ENCODE measurements at places on chromosomes 16 and 17.

DNA sequence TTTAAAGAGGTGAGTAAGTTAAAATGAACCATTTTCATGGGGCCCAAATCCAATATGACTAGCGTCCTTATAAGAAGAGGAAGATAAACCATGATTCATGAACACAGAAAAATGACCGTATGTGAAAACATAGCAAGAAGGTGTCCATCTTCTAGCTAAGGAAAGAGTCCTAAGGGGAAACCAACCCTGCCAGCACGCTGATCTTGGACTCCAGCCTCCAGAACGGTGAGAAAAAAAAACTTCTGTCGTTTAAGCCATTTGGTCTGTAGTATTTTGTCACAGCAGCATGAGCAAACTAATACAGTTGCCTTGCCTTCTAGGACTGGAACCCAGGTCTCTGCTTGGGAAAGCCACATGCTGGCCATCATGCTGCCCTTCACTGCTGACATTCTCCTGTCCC is 4.2 kb upstream of the TMEM132E start:
- no peak for DNase-seq

DNA sequence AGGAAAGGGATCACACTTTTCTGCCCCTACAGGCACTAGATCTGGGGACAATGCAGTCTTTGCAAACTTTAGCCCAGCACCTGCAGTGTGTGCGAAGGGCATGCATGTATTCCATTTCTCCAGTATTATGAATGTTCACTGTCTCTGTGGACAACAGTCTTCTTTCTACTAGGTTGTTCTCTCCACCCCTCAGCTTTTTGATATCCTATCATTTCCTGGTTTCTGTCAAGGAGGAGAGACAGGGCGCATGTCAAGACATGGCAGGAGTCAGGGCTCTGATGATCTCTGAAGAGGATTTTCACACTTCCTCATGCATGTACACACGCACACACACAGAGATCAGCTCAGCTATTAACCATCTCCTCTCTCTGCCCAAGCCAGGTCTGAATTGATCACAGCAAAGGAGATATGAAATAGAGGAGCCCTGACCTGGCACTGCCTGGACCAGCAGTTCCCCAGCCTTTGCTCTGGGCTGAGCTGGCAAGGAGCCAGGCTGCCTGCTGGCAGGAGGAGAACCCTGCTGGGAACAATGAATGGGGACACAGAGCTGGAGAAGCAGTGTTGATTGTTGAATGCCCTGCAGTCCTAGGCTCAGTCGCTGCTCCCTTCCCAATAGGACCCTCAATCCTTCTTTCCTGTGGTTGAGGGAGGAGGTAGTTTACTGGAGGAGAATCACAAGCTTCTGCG is 2.6 kb downstream of the GPR179 start:
- no peak for DNase-seq

DNA sequence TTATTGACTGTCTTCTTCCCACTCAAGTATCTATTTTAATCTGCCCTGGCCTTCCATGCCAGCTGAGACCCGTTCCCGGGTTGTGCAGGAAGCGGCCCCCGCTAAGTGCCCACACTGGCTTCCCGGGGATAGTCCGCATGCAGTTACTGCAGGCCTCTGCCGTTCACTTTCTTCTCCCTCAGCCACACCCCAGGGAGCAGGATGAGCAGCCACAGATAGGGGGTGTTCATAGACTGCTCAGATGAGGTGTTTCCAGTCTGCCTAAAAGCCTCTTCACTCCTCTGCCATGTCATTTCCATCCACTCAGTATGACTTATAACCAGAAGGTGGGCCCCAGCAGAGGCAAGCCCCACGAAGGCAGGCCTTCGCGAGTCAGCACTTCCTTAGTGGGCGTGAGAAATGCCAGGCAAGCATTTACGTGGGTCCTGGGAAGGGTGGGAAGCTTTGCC is 7.7 kb downstream of the MED9 start:
- peak; percentile 64 for DNase-seq

GRCh38 chr17:7562208-7562605 is 488 bp downstream of the SENP3 start:
- DNase-seq = no peak

DNA sequence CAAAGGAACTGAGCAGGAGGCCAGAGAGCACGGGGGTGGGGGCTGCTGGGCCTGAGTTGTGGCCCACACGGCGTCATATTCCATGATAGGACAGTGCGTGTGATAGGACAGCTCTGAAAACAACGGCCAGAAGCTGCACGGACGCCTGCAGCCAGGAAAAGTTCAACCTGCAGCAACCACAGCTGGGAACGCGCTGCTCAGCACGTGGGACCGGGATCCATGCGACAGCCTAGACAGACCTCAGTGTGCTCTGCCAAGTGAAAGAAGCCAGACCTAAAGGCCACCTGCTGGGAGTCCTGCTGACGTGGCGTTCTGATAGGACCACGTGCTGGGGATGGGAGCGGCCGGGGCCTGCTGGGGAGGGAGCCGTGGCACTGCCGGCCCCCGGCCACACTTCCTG is 21.6 kb downstream of the CTU2 start:
- no peak for DNase-seq

DNA sequence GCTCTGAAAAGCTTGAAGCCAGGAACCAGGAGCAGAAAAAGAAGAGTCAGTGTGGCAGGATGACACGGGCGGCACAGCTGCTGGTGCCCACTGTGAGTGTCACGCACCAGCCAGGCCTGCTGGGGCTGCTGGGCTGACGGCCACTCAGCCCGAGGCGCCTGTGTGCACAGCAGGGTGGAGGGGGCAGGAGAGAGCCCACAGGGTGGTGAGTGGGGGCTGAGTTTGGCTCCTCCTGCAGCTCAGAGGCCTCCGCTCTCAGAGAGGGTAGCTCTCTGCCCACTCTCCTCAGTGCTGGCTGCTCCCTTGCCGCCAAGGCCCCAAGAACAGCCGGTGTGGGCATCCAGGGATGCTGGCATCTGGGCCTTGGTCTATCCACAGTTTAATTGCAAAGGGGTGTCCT is 59.6 kb downstream of the GSG1L start:
- DNase-seq = no peak

DNA sequence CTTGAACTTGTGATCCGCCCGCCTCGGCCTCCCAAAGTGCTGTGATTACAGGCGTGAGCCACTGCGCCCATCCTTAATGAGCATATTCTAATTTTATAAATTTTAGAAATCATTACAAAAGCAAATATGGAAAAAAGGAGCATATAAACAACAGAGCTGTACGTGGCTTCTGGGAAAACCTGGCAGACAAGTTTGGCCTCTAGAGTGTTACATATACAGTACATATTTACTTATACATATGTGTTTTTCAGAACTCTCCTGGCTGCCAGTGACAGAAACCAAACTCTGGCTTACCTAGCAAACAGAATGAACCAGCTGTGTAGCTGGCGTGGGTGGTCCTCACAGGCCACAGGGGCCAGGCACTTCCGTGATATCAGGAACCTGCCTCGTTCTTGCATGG is 10.1 kb downstream of the DRC3 start:
- no peak for DNase-seq

DNA sequence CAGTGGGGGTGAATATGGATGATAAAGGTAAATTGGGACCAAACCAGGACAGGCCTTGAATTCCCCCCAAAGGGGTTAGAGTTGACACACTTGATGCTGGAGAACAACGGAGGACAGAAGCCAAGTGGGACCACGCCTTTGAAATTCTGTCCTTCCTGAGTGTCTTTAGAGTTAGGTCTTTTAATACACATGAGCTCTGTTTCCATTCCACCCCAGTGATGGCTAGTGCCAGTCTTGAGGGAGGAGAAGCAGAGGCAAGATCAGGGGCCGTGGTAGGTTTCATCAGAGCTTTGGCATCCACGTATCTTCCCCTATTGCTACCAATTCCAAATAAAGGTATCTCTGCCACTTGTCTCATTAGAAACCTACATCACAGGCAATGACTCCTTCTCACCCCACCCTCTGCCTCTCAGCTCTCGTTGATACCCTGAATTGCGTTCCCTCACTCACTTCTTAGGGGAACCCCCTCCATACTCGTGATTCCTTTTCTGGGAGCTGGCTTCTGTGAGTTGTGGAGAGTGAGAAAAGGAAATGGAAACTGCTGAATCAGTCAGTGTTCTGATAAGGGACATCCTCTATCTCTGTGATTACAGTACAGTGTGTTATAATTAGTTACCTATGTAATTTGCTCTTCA is 2.4 kb upstream of the CCL3L1 start:
- peak; percentile 43 for DNase-seq

DNA sequence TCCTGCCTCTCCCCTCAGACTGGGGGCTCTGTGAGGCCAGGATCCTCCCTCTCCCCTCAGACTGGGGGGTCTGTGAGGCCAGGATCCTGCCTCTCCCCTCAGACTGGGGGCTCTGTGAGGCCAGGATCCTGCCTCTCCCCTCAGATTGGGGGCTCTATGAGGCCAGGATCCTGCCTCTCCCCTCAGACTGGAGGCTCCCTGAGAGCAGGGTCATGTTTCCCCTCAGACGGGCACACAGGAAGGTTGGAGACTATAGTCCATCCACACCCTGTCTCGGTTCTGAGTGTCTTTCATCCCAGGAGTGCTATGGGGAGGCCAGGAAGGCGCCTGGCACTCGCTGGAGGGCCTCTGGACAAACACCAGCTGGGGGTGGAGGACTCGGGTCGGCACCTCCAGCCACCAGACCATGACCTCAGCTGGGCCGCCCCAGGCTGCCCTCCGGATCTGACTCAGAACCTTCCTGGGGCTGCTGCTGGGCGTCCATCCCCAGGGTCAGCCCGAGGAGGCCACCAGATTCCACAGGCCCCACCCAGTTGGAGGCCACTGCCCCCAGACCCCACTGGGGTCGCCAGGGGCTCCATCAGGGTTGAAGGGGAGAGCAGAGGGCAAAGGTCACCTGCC is 21.9 kb upstream of the DLX4 start:
- DNase-seq = no peak

GRCh38 chr17:50310455-50311111 is 35.3 kb upstream of the XYLT2 start:
- DNase-seq = no peak

DNA sequence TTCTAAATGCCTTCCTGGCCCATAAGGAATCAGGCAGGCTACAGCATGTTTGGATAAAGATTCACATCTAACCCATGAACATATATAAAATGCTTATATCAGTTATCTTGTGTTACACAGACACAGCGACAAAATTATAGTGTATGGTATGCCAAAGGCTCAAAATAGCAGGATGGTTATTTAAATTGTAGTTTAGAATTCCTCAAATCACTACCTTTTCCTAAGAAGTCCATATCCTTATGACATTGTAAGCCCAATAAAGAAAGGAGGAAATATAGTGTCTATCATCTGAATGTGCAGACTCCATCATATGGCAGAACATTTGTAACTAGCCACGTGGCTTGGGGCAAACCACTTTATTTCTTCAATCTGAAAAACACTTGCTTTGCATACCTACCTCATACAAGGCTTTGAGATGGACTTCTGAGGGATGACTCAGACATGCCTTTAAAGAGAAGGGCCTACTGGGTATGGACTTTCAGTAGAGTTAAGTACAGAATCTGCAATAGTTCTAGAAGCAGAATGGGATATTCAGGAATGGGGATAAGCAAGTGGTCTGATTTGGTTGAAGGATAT is 12.1 kb upstream of the DHX8 start:
- DNase-seq = no peak

DNA sequence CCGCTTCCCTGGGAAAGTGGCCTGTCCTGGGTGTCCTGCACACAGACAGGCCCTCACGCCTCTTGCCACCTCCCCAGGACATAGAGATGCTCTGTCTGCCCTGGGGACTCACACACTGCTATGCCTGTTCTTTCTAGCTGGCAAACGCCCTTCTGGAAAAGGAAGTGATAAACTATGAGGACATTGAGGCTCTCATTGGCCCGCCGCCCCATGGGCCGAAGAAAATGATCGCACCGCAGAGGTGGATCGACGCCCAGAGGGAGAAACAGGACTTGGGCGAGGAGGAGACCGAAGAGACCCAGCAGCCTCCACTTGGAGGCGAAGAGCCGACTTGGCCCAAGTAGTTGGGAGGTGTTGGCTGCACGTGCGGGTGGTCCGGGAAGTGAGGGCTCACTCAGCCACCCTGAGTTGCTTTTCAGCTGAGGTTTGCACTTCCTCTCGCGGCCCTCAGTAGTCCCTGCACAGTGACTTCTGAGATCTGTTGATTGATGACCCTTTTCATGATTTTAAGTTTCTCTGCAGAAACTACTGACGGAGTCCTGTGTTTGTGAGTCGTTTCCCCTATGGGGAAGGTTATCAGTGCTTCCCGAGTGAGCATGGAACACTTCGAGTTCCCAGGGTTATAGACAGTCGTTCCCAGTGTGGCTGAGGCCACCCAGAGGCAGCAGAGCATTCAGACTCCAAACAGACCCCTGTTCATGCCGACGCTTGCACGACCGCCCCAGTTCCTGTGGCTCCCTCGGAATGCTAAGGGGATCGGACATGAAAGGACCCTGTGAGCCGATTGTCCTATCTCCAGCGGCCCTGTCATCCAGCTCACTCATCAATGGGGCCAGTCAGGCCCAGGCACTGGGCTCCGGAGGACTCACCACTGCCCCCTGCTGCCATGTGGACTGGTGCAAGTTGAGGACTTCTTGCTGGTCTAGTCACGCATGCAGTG is 3.5 kb upstream of the RPL13 start:
- DNase-seq = peak; percentile 77

GRCh38 chr17:68501074-68501473 is 11.2 kb upstream of the PRKAR1A start:
- no peak for DNase-seq

DNA sequence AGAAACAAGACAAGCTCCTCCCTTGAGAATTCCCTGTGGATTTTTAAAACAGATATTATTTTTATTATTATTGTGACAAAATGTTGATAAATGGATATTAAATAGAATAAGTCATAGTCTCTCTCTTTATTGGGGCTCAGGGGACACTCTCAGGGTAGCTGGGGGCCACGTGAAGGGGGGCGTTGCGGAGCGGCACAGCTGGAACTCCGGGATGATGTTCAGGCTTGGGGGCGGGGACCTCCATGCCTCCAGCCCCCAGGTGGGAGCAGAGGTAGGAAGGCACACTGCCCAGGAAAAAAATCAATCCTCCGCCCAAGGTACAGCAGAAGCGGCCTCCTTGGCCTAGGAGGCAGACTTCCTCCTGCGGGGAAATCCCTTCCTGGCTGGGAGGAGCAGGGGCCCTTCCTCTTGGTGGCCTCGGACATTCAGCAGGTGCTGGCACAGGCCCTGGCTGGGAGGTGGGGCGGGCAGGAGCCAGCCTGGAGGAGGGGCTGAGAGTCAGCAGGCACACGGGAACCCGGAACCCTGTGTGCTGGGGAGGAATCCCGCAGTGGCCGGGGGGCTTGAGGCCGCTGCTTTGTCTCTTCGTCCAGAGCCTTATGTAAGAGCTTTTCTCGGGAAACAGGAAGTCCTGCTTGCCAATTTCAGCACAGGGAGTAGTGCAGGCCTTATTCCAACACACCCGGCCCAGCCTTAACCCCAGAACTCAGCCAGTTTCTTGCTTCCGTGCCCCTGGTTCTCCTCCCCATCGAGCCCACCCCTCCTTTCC is 591 bp upstream of the TNFSF13 start:
- no peak for DNase-seq

GRCh38 chr16:672371-672770 is 3.1 kb upstream of the RHBDL1 start:
- DNase-seq = no peak
